HFF-Myc (cell line): ENCODE measurements at places on chromosomes 11 and 22.

GRCh38 chr11:63940786-63941185 lies 2.0 kb downstream of the NAA40 start:
- no peak for DNase-seq

DNA sequence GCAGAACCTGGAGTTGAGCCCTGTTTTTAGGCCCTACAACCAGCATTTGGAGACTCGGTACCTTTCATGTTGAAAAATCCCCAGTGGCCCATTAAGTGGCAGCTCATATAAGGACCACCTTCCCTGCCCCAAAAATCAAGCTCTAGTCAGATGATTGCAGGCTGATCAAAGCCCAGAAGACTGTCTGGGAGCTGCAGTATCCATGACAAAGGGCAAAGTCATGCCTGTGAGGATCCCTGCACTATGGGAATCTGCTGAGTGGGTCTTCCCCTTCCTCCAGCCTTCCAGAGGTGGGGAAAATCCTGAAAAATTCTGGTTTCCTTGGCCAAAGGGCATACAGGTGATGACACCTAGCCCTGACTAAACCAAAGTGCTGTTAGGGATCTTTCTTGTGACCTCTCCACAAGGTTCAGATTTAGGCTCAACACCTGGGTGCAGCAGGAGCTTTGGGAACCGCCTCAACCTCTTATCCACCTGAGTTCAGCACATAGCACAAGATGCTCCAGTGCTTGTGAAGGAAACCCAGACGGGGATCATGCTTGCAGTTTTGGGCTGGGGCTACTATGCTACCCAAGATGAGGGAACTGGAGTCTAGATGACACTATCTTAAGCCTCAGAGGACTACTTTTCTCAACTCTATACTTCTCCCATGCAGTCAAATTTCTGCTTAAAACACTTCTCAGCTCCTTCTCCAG lies 1.2 kb upstream of the TRIM3 start:
- DNase-seq: no peak

DNA sequence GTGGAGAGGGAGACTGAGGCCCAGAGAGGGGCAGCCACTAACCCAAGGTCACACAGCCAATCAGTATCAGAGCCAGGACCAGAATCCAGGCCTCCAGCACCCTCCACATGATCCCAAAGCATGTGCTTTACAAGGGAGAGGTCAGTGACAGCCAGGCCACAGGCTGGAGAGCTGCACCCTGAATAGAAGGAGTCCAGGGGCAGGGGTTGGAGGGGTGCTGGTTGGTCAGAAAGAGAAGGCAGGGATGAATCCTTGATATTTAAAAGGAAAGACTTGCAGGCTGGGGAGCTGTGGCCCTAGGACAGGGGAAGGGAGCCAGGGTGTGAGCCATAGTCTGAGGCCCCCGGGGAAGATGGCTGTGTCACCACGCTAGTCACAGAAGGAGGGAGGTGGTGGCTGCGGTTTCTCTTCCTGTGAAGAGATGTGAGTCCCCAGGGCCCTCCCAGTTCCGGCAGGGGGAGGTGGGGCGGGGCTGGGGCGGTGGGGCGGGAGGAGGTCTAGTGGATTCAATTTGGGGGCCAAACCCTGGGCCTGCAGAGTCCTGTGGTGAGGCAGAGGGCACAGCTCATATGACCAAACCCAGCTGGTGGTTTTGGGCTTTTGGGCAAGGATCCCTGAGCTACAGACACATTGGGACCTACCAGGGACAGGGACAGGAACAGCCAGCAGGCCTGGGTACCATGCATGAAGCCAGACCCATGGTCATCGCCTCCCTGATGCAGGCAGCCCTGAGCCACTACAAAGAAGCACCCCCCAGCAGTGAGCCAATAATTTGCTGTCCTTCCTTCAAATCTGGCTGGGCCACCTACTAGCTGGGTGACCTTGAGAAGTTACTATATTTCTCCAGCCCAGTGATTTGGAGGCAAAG lies 14.0 kb downstream of the RAC2 start:
- DNase-seq: no peak

- no peak for DNase-seq
These were observed 3.3 kb downstream of the SYT7 start for GRCh38 chr11:61577383-61578118.

GRCh38 chr22:45896964-45897538 lies 79.9 kb downstream of the WNT7B start:
- no peak for DNase-seq

- DNase-seq: no peak
These were observed 1.6 kb upstream of the E2F8 start for GRCh38 chr11:19242179-19242932.

GRCh38 chr22:46797355-46797754 lies 34.9 kb downstream of the TBC1D22A start:
- DNase-seq: no peak

GRCh38 chr11:120182372-120182771 lies 28.5 kb upstream of the OAF start:
- DNase-seq: no peak

GRCh38 chr11:62182147-62182891 lies 7.7 kb upstream of the SCGB1D1 start:
- no peak for DNase-seq

GRCh38 chr11:74492084-74492483 lies 1.4 kb downstream of the LIPT2 start:
- DNase-seq: no peak
